ENCODE measurements at places on chromosomes 1 and 21. TPM values are rescaled to one million over a fixed set of nuclear protein-coding genes. Genes with fewer than 3 reads are reported as not detected.

GRCh38 chr1:218698141-218698540 is 353.0 kb downstream of the TGFB2 start:
- H3K4me3 ChIP-seq: no peak overlapping the region
- no peak for DNase-seq
- H3K27ac ChIP-seq: no peak overlapping the region
- H3K27me3 ChIP-seq: no peaks in the 10 kb centered on the region
- H3K36me3 ChIP-seq: no peaks in the 10 kb centered on the region
- H3K4me1 ChIP-seq: no peaks in the 10 kb centered on the region

GRCh38 chr1:201783572-201783971 is 45.4 kb upstream of the IPO9 start:
- H3K36me3 ChIP-seq: peaks cover 56% of the 10 kb centered on the region
- H3K4me1 ChIP-seq: peaks cover 9% of the 10 kb centered on the region
- DNase-seq: no peak
- H3K27me3 ChIP-seq: no peaks in the 10 kb centered on the region
- H3K27ac ChIP-seq: no peak overlapping the region

GRCh38 chr21:36723371-36723881 is 24.5 kb downstream of the SIM2 start:
- no peak overlapping the region for H3K4me3 ChIP-seq
- no peak overlapping the region for H3K27ac ChIP-seq
- H3K27me3 ChIP-seq: peaks cover 24% of the 10 kb centered on the region
- H3K4me1 ChIP-seq: no peaks in the 10 kb centered on the region
- DNase-seq: peak; percentile 46
- no peaks in the 10 kb centered on the region for H3K36me3 ChIP-seq

- no peaks in the 10 kb centered on the region for H3K36me3 ChIP-seq
- peak overlapping the region; percentile 92 for H3K27ac ChIP-seq
- H3K4me3 ChIP-seq: no peak overlapping the region
- DNase-seq: no peak
Measured at GRCh38 chr1:89129911-89130310, 4.0 kb upstream of the GBP2 start.

GRCh38 chr1:180343921-180344769 is 114.1 kb downstream of the LHX4 start:
- no peaks in the 10 kb centered on the region for H3K27me3 ChIP-seq
- H3K27ac ChIP-seq: no peak overlapping the region
- H3K4me1 ChIP-seq: no peaks in the 10 kb centered on the region
- H3K4me3 ChIP-seq: no peak overlapping the region
- no peak for DNase-seq

The KRTAP10-10 gene
- not detected for total RNA-seq

The IGSF9 gene
- 2.2 TPM for total RNA-seq

The GPR161 gene
- total RNA-seq: 14.5 TPM

- no peak overlapping the region for H3K27ac ChIP-seq
- H3K4me3 ChIP-seq: no peak overlapping the region
- no peaks in the 10 kb centered on the region for H3K27me3 ChIP-seq
- DNase-seq: no peak
- H3K36me3 ChIP-seq: no peaks in the 10 kb centered on the region
Measured at GRCh38 chr1:95503278-95504030, 269.4 kb downstream of the RWDD3 start.

The FCRL5 gene
- 0.93 TPM for total RNA-seq

GRCh38 chr1:153779781-153780541 is 4.8 kb downstream of the SLC27A3 start:
- H3K27ac ChIP-seq: no peak overlapping the region
- H3K27me3 ChIP-seq: no peaks in the 10 kb centered on the region
- peaks cover 38% of the 10 kb centered on the region for H3K4me1 ChIP-seq

- no peaks in the 10 kb centered on the region for H3K4me1 ChIP-seq
- no peaks in the 10 kb centered on the region for H3K36me3 ChIP-seq
- H3K27ac ChIP-seq: no peak overlapping the region
- no peaks in the 10 kb centered on the region for H3K27me3 ChIP-seq
- DNase-seq: no peak
Measured at GRCh38 chr1:95028954-95029353, 43.8 kb downstream of the ALG14 start.

The AGMAT gene
- total RNA-seq: not detected

GRCh38 chr1:198064181-198064580 is 92.6 kb upstream of the NEK7 start:
- H3K27ac ChIP-seq: no peak overlapping the region
- no peak overlapping the region for H3K4me3 ChIP-seq
- H3K4me1 ChIP-seq: no peaks in the 10 kb centered on the region
- H3K36me3 ChIP-seq: no peaks in the 10 kb centered on the region
- DNase-seq: no peak

DNA sequence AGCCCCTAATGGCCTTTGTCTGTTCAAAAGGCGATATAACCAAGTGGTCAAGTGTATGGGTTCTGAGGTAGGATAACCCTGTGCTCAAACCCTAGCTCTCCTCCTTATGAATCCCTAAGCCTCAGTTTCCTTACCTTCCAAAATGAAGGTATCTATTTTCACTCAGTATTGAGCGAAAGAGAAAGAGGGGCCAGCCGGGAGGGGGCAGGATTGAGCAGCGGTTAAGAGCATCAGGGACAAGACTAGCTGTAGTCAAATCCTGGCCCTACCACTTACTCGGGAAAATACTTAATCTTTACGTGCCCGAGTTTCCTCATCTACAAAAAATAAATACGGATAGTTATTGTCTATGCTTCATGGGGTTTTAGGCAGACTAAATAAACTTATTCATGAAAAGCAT is 25.7 kb downstream of the LY9 start:
- H3K36me3 ChIP-seq: no peaks in the 10 kb centered on the region
- H3K4me3 ChIP-seq: no peak overlapping the region
- no peak for DNase-seq
- no peaks in the 10 kb centered on the region for H3K4me1 ChIP-seq
- no peak overlapping the region for H3K27ac ChIP-seq

DNA sequence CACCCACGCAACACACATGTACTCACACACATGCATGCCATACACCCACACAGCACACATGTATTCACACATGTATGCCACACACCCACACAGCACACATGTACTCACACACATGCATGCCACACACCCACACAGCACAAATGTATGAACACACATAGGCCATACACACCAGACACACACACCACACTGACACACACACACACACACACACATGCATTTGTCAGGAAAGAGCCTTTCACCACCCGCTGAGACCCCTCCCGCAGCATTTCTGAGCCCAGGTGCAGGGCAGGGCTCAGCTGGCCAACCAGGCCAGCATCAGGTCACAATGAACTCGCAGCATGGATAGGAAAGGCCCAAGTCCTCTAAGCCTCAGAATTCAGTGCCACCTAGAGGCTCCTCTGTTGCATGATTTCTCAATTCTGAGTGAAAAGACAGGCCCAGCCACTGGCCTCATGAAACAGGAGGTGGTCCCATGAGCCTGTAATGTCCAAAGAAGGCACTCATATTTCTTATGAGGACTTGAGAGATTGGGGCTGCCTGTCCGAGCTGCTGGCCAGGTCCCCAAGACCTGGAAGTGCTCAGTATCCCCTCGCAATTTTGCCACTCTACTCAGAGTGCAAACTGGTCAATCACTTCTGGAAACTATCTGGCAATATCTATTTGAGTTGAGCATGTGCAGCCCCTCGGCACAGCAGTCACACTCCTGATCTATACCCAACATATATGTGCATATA is 57.3 kb downstream of the PSMG1 start:
- H3K27me3 ChIP-seq: no peaks in the 10 kb centered on the region
- H3K4me3 ChIP-seq: no peak overlapping the region
- no peaks in the 10 kb centered on the region for H3K36me3 ChIP-seq
- DNase-seq: no peak
- H3K4me1 ChIP-seq: no peaks in the 10 kb centered on the region
- no peak overlapping the region for H3K27ac ChIP-seq

DNA sequence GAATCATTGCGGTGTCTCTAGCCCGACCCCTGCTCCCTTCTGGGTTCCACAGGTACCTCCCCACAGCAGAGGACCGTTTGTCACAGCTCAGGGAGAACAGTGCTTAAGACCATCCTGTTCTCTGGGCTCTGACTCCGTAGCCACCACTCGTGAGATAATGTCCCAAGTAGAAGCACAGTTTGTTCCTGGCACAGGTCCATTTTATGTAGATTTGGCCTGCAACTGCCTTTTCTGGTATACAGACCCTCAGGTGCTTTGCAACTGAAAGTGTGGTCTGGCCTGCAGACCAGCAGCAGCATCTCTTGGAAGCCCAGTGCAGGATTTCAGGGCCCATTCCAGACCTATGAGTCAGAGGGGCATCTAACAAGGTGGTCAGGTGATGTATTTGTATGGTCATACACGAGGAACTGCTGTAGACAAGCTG is 28.4 kb upstream of the TMEM125 start:
- H3K27me3 ChIP-seq: no peaks in the 10 kb centered on the region
- H3K36me3 ChIP-seq: no peaks in the 10 kb centered on the region
- no peak overlapping the region for H3K4me3 ChIP-seq
- DNase-seq: no peak

The GRIK1 gene
- total RNA-seq: not detected

DNA sequence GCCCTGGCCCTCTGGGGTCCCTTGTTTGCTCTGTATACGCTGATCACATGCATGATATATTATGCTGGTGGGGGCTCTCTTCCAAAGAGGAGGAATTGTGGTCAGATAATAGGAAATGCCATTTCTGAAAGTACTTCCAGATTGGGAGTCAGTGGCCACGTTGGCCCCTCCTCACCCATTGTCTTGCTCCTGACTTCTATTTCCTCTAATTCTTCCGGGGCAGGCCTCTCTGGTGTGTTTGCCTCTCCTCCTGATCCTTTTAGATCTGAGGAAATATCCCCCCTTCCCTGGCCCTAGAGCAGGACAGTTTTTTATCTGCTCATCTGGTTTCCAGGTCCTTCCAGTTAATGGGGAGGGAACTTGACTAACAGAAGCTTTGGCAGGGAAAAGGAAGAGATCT is 2.9 kb downstream of the VANGL2 start:
- DNase-seq: no peak
- no peaks in the 10 kb centered on the region for H3K36me3 ChIP-seq
- no peak overlapping the region for H3K4me3 ChIP-seq
- H3K4me1 ChIP-seq: no peaks in the 10 kb centered on the region

The RYR2 gene
- 7.8 TPM for total RNA-seq

The KAZN gene
- total RNA-seq: 33.5 TPM

The DIP2A gene
- 35.6 TPM for total RNA-seq

DNA sequence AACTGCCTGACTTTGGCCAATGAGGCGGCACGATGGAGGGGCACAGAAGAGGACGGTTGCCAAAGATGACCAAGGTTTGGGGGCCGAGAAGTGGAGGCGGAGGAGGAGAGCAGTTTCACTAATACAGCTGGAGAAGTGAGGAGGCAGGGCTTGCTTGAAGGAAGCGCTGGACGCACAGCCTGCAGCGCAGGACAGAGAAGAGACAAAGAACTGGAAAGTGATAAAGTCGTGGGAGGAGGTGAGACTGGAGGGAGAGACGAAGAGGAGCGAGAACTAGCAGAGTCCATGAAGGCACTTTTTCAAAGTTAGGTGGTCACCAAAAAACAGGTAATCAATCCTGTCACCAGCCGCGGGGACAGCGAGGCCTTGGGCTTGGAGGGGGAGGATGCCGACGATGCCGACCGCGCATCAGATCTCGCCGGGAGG is 771 bp downstream of the PACC1 start:
- H3K36me3 ChIP-seq: peaks cover 13% of the 10 kb centered on the region
- H3K27ac ChIP-seq: peak overlapping the region; percentile 60
- no peaks in the 10 kb centered on the region for H3K27me3 ChIP-seq
- no peak for DNase-seq

The POFUT2 gene
- total RNA-seq: 29.0 TPM

DNA sequence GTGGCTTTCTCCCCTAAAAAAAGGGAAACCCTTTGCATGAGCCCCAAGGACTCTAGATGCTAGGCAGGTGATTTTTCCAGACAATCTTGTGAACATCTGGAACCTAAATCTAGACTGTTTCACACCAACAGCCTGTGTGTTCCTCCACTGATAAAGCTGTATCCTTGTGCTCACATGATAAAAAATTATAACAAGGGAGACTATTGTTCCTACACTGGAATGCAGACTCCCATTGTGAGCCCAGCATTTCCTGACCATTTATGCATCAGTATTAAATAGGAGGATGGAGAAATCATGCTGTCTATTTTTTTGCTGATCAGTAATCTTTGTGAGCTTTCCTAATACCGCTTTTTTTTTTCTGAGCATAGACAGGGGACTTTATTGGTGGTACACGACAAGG is 52.5 kb downstream of the ZNF697 start:
- no peaks in the 10 kb centered on the region for H3K27me3 ChIP-seq
- no peaks in the 10 kb centered on the region for H3K4me1 ChIP-seq
- no peak for DNase-seq
- H3K27ac ChIP-seq: no peak overlapping the region

GRCh38 chr1:14598498-14599182 is at the start of gene KAZN:
KAZN (plus strand) TSS chr1:14598685.
- peak within 1 kb of the TSS; percentile 50 for H3K4me3 ChIP-seq
- peaks cover 53% of the 10 kb centered on the region for H3K27me3 ChIP-seq
- no peak for DNase-seq
- H3K36me3 ChIP-seq: no peaks in the 10 kb centered on the region

DNA sequence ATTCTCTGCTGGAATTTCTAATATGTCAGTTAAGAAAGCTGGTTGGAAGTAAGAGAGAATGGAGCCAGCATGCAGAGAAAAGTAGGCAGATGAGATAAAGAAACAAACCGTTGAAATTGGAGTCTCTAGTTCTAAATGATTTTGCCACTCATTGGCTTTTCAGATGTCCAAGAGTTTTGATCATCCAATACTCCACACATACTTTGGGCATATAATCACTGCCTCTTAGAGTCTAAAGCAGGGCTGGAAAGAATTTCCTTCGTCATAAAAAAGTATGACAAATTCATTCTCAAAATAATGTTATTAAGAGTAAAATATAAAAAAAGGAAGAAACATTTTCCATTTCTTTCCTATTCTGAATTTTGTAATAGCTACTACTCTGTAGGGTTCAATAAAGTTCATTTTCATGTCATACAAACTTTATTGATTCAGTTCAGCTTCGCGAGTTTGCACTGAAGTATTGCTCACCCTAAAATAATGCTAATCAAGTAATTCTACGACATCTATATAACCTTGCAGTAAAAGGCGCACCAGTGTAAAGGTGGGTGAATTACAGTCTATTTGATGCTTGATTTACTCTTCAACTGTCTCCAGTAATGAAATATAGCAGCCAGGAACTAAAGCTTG is 1556.6 kb downstream of the NCAM2 start:
- H3K4me3 ChIP-seq: no peak overlapping the region
- DNase-seq: no peak
- H3K4me1 ChIP-seq: no peaks in the 10 kb centered on the region
- no peaks in the 10 kb centered on the region for H3K36me3 ChIP-seq

GRCh38 chr1:100927276-100927675 is 31.4 kb downstream of the SLC30A7 start:
- DNase-seq: no peak
- no peaks in the 10 kb centered on the region for H3K27me3 ChIP-seq
- no peak overlapping the region for H3K4me3 ChIP-seq
- peaks cover 30% of the 10 kb centered on the region for H3K36me3 ChIP-seq

GRCh38 chr1:210321131-210321530 is 7.6 kb upstream of the HHAT start:
- H3K4me1 ChIP-seq: no peaks in the 10 kb centered on the region
- no peak for DNase-seq
- no peaks in the 10 kb centered on the region for H3K36me3 ChIP-seq
- no peak overlapping the region for H3K27ac ChIP-seq

The NR1I3 gene
- not detected for total RNA-seq

- H3K4me1 ChIP-seq: peaks cover 9% of the 10 kb centered on the region
- H3K36me3 ChIP-seq: no peaks in the 10 kb centered on the region
- peak overlapping the region; percentile 84 for H3K27ac ChIP-seq
- no peak for DNase-seq
- no peaks in the 10 kb centered on the region for H3K27me3 ChIP-seq
Measured at GRCh38 chr1:168179438-168180147, 831 bp downstream of the TIPRL start.
